ENCODE measurements at places on chromosomes 12 and 14.

DNA sequence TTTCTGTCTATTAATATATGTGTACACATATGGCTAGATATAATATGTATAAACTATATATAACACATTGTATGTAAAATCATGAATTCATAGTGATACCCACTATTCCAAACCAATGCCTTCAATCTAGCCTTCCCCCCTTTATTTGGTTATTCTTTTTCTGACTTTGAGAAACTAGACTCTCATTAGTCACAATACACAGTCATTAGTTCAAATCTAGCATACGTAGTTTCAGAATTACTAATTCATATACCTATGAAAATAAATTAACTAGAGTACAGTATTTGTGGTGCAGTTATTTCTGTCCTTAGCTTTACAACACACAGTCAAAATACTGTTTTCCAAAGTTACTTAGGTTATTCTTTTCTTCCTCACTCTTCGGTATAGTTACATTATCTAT, 268.2 kb downstream of the DPF3 start:
- DNase-seq: no peak

DNA sequence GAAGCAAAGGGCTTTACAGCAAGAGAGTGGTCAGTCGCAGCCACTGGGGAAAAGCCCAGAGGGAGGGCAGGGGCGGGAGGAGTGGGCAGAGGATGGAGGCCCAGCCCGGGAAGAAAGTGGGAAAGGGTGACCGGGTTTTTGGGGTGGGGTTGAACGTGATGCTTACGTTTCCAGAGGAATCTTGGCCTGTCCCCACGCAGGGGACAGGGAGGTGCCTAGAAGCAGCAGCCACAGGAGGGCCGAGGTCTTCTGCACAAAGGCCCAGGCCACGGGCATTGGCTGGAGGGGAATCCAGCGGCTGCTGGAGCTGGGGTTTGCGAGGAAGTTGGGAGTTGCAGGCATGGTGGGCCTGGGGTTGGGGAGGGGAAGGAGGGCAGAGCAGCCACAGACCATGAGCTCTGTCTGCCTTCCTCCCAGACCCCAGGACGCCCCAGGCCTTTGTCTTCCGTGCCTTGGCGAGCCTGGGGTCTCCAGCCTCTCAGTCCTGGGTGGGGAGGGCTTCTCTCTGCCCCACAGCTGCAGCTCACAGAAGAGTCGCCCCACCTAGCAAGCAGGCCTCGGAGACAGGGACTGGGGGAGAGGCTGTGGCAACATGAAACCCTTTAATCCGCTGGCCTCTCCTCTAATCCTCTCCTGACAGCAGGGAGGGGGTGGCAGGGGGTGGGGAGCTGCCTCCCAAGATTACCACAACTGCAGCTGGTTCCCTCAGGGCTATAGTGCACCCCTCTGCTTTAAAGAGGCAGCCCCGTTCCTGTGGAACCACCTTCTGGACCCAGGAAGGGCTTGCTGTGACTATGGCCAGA, at the start of gene CACNA2D4:
CACNA2D4 (minus strand) TSS at position 572 of the 803 bp plus-strand sequence; CDS start at position 393, 179 bp downstream.
- no peak for DNase-seq

DNA sequence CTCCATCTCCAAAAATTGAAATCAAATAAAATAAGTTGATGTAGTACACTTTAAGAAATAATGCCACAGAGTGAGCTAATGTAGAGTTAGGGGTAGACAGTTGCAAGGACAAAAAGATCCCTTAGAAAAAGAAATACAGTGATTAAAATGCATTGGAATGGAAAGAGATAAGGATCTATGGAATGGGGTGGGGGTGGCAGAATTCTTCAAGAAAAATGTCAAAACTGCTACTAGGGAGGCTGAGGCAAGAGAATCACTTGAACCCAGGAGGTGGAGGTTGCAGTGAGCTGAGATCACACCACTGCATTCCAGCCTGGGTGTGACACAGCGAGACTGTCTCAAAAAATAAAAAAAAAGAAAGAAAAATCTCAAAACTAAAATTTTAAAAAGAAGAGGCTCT, 6.5 kb downstream of the OLR1 start:
- DNase-seq: no peak

GRCh38 chr14:69615496-69616407, 4.4 kb downstream of the SUSD6 start:
- peak; percentile 57 for DNase-seq

DNA sequence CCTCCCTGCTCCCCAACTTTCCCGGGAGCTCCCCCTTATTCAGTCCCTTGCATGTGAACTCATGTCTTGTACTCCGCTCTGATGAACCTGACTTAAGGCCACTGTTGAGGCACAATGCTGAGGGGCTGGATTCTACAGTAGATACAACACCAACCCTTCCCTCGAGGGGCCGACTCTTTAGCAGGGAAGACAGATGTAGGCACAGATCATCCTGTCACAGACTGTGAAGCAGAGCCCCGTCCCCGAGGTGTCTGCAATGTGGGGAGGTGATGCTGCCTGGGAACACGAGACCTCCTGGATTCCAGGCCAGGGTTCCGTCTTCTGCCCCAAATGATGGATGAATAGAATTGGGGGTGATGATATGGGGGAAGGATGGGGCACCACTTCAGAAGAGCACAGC, 175.1 kb downstream of the CHST11 start:
- DNase-seq: no peak

- DNase-seq: no peak
Observed at GRCh38 chr12:1107669-1108068, 116.6 kb downstream of the ERC1 start.

- no peak for DNase-seq
Observed at GRCh38 chr12:48349471-48349870, 1.2 kb downstream of the ZNF641 start.

DNA sequence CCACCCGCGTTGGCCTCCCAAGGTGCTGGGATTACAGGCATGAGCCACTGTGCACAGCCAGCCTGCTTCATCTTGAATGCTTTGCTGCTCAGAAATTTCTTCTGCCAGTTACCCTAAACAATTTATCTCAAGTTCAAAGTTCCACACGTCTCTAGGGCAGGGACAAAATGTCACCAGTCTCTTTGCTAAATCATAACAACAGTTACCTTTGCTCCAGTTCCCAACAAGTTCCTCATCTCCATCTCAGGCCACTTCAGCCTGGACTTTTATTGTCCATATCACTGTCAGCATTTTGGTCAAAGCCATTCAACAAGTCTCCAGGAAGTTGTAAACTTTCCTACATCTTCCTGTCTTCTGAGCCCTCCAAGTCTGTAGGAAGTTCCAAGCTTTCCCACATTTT, 159.5 kb upstream of the DYRK2 start:
- no peak for DNase-seq

DNA sequence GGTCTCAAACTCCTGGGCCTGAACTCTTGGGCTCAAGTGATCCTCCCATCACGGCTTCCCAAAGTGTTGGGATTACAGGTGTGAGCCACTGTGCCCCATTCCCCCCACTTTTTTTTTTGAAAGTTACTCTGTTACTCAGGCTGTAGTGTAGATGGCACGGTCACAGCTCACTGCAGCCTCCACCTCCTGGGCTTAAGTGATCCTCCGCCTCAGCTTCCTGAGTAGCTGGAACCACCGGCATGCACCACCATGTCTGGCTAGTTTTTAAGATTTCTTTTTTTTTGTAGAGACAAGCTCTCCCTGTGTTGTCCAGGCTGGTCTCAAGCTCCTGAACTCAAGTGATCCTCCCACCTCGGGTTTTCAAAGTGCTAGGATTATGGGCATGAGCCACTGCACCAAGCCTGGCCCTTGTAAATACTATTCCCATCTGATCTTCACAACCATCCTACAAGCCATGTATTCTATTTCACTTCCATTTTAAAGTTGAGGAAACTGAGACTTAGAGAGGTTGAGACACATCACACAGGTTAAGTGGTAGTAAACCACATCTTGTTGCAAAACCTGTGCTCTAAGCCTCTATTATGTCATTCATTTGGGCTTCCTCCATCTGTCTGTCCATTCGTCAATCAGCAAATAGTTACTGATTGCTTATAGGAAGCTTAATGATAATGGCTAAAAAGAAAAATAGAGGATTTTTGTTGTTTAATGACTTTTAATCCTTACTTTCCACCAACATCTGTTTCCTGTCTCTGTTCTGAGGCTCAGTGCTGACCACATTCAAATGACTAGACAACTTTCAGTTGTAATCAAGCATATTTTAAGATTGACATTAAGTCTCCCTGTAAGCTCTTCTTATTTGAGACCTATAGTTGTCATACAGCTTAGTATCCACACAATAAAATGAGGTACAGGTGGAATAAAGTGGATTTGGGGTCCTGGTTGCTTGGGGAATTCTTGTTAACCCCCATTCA, 9.2 kb downstream of the ASCL4 start:
- DNase-seq: no peak

- DNase-seq: no peak
Observed at GRCh38 chr12:48943221-48943620, 14.1 kb downstream of the ARF3 start.

- DNase-seq: no peak
Observed at GRCh38 chr14:39731912-39732311, 299.7 kb upstream of the FBXO33 start.

DNA sequence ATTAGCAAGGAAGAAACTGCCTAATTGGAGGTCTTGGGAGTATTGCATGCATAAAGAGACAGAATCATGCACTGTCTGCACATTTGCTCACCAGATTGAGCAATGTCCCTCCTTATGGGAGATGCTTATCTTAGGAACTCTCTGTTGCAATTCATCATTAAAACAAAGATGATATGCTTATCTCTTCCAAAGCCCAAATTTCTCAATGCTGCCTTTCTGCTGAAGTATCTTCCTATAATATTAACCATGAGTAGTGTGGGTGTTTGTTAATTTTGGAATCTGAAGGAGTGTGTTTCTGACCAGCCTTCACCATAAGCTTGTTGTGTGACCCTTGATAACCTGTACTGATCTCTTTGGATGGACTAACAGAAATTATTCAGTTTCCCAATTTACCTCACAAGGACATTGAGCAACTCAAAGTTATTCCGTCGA, 1257.6 kb upstream of the FLRT2 start:
- no peak for DNase-seq

- no peak for DNase-seq
Observed at GRCh38 chr12:87157791-87158190, 871.4 kb downstream of the C12orf50 start.

- no peak for DNase-seq
Observed at GRCh38 chr12:91483471-91483985, 300.9 kb upstream of the DCN start.

DNA sequence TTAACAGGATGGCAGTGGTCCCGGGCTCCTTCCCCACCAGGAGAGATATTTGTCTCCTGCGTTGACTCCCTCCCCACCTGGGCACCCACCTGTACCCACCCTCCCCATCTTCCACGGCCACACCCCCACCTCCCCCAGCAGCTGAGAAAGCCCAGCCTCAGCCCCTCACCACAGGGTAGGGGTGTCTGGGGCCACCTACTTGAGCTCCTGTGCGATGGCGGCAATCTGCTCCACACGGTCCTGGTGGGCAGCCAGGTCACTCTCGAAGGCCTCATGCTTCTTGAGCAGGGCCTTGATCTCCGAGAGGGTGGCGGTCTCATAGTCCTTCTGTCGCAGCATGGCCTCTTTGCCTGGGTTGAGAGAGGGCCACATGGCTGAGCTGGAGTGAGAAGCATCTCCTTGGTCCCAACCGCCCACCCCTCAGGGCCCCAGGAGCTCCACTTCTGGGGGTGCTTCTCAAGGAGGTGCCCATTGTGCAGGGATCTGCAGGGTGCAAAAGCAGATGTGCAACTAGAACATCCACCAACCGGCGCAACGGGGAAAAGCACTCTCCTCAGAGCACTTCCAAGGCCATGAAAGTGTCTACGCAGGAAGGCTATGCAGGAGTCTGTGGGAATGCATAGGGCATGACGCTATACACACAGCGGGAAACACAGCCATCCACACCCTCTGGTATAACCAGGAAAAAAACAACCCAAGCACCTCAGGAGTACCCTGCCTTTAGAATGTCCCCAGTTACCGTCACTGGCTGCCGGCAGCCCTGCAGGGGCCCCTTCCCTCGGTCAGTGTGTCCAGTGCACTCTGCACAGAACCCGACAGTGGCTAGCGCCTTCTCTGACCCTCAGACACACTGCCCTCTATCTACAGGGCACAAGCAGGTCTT, 92.6 kb upstream of the ZFP36L1 start:
- DNase-seq: no peak

GRCh38 chr14:69495341-69495921, 10.9 kb downstream of the PLEKHD1 start:
- no peak for DNase-seq

DNA sequence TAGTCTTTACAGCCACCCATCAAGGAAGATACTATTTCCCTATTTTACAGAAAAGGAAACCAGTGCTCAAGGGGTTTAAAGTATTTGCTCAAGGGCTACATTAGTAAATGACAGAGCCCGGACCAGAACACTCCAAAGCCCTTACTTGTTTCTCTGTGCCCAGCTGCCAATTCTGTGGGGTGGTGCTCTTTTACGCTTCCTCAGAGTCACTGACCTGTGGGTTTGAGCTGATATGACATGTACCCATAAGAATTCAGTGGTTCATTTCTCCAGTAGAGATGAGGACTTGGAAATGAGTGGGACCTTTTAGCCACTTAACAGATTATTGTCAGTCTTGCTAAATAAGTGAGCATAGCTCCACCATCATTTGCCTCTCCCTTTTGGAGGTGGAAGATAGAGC, 37.4 kb upstream of the NKX2-8 start:
- peak; percentile 13 for DNase-seq

DNA sequence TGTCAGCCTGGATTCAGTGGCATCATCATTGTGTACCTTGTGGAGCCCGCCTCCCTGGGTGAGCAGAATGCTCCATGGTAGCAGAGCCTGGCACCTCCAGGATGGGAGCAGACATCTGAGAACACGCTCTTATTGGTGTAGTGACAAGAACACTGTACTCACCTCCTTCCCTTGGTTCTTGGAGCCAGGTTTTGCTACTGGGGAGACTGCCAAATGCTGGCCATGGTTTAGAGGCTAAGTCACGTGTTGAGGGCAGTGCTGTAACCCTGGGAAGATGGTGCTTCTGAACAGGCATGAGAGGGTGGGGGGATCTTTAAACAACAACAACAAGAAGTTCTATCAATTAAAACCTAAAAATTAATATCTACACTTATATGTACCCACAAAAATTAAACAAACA, 47.6 kb upstream of the ASPG start:
- no peak for DNase-seq

DNA sequence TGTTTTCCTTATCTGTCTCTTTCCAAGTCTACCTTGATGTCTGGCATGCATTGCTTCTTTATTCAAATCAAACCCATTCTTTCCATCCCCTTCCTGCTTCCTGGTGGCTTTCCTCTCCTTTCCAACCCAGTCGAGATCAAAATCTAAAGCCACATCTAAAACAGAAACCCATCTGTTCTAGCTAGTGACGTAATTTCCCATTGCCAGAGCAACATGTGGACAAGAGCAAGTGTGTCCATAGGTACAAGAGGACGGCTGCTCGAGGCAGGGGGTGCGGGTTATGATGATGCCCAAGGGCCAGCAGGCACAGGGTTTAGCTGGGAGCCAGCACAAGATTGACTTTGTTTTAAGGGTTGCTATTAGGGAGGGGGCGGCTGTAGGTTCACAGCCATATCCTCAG, 7.0 kb downstream of the KRT80 start:
- no peak for DNase-seq

- no peak for DNase-seq
Observed at GRCh38 chr14:68292441-68293215, 473.0 kb downstream of the RAD51B start.

- DNase-seq: no peak
Observed at GRCh38 chr12:104094284-104094683, 30.0 kb downstream of the HCFC2 start.

GRCh38 chr14:40841886-40842285, 764.8 kb upstream of the LRFN5 start:
- DNase-seq: no peak

- DNase-seq: no peak
Observed at GRCh38 chr14:63275611-63276010, 43.1 kb downstream of the GPHB5 start.
